Right forelimb (tissue), 1 donor: ENCODE measurements at places on chromosomes 16 and 17.

- no peak for DNase-seq
Measured at GRCh38 chr17:36931697-36932382, 5.4 kb upstream of the LHX1 start.

DNA sequence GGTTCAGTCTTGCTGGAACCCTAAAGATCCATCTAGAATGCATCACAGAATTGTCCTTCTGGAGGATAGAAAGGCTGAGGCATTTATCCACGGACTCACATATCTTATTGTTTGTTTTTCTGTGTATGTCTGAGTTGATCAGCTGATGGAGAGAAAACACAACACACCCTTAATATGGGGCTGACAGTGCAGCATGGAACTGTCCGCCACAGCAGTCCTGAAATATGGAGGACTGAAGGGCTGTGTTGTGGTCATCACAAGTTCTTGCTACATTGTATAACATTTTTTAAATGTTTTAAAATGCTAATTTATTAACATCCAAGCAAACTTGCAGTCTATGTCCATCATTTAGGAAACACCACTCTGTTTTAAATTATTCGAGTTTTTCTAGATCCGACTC lies 448.9 kb upstream of the ERCC4 start:
- no peak for DNase-seq

DNA sequence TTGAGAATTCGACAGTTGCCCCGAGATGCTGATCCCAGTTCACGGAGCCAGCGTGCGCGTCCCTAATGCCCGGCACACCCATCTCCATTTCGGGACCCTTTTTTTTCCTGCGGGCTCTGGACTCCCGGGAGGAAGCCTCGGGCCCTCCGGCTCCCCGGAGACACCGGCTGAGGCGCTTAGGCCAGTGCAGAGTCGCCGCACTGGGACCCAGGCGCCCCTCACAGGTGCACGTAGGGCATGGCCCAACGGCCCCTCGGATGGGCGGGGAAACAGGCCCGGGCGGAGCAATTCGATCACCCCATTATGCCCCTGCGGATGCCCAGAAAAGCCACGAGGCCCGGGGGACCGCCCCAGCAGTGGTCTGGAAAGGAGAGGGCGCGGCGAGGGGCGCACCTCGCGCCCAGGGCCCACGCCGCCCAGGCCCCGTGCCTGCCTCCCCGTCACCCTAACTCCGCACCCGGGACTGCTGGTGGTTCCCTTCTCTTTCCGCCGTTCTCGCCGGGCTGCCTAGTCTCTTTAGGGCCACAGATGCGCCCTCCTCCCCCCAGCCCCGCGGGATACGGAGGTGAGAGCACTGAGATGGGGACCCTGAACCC lies 18.5 kb upstream of the ZFHX3 start:
- DNase-seq, result no peak

DNA sequence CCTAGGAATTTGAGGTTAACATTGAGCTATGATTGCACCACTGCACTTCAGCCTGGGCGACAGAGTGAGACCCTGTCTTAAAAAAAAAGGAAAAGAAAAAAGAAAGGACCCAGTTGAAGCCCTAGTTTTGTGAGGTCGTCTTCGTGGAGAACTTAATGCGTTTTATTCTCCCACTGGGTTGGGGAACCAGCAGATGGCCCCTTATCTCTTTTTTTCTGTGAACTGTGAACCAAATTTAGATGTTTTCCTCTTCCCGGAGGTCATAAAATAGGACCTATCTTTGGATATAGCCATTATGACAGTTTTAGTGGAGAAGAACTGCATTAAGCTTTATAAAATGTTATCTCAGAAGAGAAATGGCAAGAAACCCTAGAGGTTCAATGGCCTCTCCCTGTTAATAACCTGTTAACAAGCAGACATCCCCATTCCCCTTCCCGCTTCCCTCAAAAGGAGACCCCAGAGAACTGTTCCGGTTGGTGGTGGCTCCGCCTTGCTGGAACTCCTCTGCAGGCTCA lies 23.5 kb downstream of the KIAA0513 start:
- no peak for DNase-seq

DNA sequence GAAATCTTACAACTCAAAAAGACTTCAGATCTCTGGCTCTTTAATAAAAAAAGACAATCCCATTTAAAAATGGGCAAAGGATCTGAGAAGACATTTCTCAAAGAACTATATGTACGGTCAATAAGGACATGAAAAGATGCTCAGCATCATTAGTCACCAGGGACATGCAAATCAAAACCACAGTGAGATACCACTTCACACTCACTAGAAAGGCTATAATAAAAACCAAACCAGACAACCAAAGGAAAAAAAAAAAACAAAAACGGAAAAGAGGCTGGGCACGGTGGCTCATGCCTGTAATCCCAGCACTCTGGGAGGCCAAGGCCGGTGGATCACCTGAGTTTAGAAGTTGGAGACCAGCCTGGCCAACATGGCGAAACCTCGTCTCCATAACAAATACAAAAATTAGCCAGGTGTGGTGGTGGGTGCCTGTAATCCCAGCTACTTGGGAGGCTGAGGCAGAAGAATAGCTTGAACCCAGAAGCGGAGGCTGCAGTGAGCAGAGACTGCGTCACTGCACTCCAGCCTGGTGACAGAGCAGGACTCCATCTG lies 1.7 kb upstream of the NPIPB7 start:
- no peak for DNase-seq

DNA sequence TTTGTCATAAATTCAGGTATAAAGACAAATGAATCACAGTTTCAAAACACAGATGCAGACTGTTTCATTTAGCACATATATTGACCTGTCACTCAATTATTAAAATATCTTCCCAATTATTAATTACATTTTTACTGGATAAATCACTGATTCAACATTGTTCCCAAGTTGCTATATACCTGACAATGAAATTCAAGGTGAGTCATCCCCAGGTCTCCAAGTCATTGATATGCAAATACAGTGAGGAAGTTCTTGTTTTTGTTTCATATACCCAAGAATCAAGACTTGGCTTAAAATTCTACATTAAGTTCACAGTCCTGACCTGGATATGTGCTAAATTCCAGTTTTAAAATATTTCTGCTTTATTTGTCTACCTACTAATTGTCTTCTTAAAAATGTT lies 599.3 kb upstream of the PSMD7 start:
- no peak for DNase-seq

- DNase-seq, result no peak
Measured at GRCh38 chr16:84595052-84595481, 22.8 kb downstream of the COTL1 start.

DNA sequence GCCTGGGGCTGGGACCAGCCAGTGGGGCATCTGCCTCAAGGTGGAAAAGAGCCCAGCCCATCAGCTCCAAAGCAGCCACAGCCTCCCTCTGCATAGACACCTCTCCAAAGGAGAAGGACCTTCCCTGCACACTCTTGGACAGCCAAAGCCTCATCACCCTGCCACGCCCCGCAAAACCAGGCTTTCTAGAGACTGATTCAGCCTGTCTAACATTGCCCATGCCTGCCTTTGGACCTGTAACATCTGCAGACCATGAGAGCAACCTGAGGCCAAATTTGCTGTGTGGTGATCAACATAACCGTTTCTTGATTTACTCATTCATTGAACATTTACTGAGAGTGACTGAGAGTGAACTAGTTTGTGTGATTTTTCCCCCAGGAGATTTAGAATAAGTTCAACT lies 219.7 kb upstream of the HSBP1 start:
- no peak for DNase-seq

DNA sequence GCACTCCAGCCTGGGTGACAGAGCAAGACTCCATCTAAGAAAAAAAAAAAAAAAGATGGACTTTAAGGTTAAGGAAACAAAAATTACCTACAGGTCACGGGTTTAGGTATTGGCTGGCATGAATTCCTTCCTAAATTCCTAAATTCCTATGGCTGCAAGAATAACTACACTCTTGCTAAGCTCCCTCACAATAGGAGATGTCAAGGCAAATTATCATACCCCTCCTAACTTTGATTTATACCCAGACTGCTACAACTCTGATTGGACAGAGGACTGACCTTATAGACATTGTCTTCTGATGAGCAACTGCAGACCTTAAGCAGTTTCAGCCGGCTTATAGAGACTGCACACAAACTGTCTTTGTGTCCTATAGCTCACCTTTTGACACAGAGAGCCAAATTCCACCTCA lies 25.1 kb upstream of the TMC7 start:
- DNase-seq, result no peak

GRCh38 chr17:71023249-71024030 lies 854.1 kb downstream of the KCNJ2 start:
- no peak for DNase-seq
